ENCODE measurements at places on chromosomes 3 and 15.

- no peak for DNase-seq
Measured at GRCh38 chr15:41932101-41932500, 38.2 kb upstream of the SPTBN5 start.

DNA sequence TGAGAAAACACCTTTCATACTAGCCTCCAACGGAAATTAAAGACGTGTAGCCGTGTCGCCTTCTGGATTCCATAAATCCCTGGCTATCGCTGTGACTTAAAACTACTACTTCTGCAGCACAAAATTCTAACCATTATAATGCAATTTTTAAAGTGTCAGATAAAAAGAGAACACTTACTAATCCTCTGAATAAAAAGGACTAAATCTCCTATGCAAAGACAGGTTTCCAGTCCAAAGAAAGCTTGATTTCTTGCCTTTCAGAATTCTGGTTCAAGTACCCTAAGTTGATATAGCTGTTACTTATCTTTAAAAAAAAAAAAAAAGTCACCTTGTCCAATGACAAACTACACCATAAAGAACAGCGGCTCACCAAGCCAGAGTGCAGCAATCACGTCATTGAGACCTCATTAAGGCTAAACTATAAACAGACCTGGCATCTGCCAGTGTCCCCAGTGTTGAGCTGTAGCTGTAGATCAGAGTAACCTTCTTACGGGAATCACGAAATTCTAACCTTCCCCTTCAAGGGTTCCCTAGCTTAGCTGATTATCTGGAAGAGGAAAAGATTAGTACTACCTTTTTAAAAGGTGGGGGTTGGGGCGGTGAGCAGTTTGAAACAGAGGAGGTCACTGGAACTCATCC is 2.2 kb downstream of the ABCC5 start:
- DNase-seq = no peak

DNA sequence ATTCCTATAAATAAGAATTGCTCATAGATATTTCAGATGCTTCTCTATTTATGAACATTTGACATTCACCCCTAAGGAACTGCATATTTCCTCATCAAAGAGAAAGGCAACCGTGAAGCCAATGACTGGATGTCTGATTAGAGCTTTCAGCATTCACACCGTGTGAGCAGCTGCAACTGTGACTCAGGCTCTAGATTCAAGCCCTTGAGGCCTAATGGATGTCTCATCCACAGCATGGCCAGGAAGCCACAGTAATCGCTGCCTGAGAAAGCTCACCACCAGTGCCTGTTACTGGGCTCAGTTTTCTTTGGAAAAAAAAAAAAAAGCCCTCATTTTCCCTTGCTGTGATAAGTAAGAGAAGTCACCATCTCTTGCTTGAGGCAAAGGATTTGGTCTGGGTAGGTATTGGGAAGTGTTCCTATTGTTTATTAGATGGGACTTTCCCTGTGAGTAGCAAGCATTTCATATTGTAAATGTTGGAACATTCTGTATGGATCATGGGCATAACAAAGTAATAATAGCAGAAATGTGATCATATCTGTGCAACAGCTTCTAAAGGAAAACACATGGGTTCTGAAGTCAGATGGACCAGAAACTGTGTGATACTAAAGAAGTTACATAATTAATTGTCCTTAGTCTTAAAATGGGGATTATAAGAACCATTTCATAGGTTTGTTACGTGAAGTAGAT is 783.7 kb downstream of the AGBL1 start:
- DNase-seq = no peak

GRCh38 chr3:5110337-5110736 is 11.8 kb upstream of the ARL8B start:
- DNase-seq = no peak

DNA sequence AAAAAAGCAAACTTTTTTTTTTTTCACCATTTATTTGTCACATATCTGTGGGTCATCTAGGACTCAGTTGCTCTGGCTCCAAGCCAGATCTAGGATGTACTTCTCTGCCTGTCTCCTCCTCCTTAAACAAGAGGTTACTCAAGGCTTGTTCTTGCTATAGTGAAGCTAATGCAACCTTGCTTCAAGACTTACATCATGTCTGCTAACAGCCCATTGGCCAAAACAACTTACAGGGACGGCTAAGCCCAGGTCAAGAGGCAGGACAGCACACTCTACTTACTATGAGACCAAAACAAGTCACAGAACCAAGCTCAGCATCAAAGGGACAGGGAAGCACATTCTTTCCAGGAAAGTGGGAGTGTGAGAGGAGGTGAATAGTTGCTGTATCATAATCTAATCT is 123.8 kb upstream of the BNIP2 start:
- DNase-seq = no peak

- no peak for DNase-seq
Measured at GRCh38 chr3:85780806-85781205, 822.0 kb downstream of the CADM2 start.

GRCh38 chr15:48433226-48433886 is 102.1 kb downstream of the DUT start:
- DNase-seq = no peak

DNA sequence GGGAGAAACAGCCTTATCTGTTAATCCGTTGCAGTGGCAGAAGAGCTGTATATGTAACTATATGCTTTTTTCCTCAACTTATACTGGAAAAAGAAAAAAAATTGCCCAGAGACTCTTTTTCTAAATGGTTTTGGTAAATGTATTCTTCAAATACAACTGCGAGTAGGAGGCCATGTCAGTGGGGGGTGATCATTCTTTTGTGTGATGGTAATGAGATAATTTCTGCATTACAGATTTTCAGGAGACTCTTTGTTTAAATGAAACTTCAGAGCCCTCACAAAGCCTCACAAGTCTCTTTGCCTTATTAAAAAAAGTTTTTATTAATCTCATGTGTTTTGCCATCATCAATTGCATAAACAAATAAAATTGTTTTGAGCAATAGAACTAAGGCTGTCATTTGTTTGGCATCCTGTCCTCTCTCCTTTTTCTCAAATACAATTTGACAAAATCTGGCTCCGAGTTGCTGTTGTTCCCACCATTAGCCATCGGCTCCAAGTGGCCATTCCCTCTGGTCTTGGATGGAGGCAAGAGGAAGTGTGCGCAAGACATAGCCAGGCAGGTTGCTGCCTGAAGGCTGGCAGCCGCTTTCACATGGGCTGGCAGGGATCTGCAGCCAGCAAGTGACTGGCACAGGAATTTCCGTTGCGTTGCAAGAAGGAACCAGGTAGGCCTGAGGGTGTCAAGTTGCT is 116.7 kb downstream of the FNDC3B start:
- DNase-seq = no peak

- DNase-seq = no peak
Measured at GRCh38 chr15:59251001-59251845, 44.6 kb downstream of the LDHAL6B start.

DNA sequence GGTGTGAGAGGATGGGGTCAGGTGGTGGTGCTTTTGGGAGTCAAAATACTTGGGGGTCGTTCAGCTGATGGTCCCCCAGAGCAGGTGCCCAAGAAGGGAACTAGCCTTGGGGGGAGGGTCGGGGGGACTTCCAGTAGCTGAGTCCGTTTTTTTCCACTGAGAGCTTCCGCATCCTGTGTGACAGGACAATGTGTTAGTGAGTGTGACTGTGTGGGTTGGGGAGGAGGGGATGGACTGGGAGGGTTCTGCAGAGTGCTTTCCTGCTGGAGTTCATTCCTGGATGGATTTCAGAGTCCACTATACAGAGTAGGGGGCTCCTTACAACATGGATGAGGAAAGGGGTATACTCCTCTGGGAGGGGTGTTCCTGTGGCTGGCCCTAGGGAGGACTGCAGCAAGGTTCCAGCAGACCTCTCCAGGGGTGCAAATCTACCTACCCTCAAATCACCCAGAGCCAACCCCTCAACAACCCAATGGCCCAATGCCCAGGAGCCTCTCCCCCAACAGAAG is 601 bp upstream of the HYAL2 start:
- DNase-seq = no peak

DNA sequence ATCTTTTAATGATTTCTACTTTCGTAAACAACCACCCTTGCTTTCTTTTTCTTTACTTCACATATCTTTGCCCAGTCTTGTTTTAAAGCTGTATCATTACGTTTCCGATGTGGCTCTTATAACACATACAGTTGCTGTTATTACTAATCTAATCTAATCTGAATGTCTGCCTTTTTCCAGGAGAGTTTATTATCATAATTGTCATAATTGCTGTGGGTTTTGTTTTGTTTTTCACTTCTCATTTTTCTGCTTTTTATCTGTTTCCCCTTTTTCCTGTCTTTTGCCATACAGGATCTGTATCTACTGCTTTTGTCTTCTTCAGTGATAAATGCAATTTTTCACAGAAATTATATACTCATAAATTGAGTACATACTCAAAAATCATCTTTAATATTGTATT is 24.9 kb downstream of the HACL1 start:
- DNase-seq = no peak

- no peak for DNase-seq
Measured at GRCh38 chr3:126326629-126327028, 30.6 kb downstream of the KLF15 start.

DNA sequence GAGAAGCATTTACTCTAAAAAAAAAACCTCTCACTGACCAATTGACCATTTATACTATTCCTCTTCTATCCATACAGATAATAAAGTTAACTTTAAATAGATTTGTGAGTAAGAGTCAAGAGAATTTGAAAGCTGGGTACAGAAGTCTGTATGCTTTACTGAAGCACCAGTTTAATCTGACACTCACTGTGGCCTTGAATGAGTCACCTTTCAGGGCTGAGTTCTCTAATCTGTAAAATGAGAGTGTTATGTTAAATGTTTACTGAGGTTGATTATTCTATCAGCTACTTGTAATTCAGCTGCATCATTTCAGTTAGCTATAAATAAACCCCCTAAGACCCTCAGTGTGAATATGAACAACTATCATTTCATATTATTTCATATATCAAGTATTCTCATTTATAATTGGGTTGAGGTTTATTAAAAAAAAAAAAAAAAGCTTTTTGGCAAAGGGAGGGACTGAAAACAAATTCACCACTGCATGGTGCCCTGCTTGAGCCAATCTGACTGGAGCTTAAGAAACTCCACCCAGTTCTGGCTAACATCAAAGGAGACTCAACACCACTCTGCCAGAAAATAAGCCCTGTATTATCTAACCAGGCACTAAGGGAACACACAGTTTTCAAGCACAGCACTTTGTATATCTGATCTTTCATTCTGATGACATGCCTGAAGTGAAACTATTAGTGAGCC is 2.8 kb downstream of the MAP4 start:
- DNase-seq = no peak

DNA sequence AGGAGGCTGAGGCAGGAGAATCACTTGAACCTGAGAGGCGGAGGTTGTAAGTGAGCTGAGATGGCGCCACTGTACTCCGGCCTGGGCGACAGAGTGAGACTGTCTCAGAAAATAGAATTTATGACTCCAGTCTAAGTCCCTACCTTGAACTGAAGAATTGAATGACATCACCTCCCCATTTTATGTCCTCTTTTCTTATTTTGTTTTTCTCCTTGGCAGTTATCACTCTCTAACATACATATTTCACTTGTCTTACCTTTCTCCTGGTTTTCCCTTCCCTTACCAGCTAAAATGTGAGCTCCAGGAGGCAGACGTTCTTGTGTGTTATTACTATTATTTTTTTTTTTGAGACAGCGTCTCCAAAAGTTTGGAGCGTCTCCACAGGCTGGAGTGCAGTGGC is 7.6 kb downstream of the TATDN2 start:
- no peak for DNase-seq

- no peak for DNase-seq
Measured at GRCh38 chr15:81418891-81419290, 44.9 kb upstream of the TMC3 start.

- no peak for DNase-seq
Measured at GRCh38 chr15:96079882-96080281, 250.6 kb upstream of the NR2F2 start.

DNA sequence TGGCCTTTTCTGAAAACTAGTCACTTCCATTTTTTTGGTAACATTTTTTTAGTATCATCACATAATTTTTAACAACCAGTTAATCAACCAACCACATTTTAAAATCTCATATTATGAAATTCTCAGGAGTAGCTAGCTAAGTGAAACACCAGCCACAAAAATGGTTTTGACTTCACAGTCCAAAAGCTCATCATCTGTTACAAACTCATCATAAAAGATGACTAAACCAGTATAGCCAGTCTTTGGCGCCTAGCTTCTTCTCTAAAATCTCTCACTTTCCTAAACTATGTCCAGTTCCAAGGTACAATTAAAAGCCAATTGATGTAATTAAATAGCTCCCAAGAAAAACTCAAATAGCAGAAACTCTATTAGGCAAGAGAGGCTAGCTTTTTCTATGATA is 88.2 kb upstream of the ZNF385D start:
- no peak for DNase-seq

GRCh38 chr15:26941489-26941888 is 29.5 kb upstream of the GABRG3 start:
- DNase-seq = no peak

- DNase-seq = no peak
Measured at GRCh38 chr3:65402597-65402996, 636.1 kb downstream of the MAGI1 start.

DNA sequence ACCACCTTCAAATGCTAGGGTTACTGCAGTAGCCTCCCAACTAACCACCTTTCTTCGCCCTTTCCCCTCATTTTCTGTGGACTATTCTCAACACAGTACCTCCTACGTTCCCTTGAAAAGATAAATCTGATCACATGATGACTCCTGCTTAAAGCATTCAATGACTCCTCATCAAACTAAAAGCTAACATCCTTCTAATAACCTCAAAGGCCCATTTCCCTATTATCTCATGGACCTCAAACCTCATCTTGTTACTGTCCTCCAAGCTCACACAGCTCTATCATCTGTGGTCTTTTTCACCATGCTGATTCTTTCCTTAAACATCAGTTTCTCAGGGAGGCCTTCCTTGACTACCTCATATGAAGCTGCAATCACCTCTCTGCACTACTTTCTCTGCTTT is 29.6 kb downstream of the GADL1 start:
- no peak for DNase-seq

- DNase-seq = peak; percentile 37
Measured at GRCh38 chr15:66387163-66388042, 691 bp downstream of the MAP2K1 start.

DNA sequence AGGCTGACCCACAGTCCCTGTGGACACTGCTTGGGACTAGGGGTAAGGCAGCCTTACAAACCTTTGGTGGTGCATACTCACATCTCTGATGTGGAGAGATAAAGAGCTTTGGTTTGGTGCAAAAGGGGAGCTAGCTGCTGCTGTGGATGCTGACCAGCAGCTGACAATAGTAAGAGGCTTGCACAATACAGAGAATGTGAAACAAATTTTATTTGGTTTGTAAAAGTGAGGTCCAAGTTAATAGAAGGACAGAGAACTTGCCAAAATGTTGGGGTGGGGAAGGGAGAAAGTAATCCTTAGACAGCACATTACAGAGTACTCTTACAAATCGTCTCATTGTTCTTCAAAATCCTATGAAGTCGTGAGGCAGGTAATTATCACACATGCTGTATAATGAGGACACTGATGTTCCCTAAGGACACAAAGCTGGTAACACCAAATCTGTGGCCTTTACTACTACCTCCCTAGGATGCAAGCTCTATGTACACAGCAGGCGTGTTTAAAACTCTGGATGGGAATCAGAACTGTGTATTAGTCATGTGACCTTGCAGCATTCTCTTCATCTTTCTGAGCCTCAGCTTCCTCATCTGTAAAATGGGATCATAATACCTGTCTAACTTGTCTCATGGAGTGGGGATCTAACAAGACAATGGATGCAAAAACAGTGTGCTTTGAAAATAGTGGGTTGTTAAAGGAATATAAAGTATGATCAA is 21.6 kb downstream of the ARHGAP31 start:
- DNase-seq = no peak

- no peak for DNase-seq
Measured at GRCh38 chr3:98013411-98014267, 21.5 kb downstream of the GABRR3 start.

Measured in NCI-H1105 (cell line).